Left lung (tissue), 14 donors: ENCODE measurements at places on chromosomes 2 and 18.

DNA sequence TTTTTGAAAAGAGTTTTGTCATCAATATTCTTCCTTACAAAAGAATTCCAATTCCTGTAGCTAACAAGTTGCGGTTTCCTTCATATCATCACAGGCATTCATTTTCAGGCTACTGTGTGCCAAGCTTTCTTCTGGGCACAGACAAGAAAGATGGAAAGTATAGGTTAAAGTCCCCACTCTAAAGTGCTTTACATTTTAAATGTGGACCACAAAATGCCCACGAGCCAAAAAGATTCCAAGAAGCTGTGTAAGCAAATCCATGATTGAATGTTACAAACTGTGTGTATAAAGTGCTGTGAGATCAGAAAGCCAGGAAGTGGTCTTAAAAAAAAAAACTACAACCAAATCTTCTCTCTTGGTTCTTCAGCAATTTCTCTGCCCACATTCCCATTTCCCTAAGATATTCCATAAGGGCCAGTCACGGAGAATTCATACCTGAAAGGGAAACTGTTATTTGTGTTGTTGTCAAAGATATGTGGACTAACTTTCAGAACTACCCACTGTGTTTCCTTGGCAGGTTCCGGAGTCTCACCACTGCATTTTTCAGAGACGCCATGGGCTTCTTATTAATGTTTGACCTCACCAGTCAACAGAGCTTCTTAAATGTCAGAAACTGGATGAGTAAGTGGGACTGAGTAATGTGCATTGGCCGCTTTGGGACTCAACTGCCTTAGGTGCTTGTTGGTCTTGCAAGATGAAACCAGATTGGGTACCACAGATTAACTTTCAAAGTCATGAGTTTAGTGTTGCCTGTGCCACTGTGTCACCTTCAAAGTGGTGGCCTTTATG lies 55.7 kb downstream of the RAB27B start:
- no peaks in the 10 kb centered on the region for H3K4me1 ChIP-seq
- no peak for DNase-seq
- H3K27me3 ChIP-seq = no peaks in the 10 kb centered on the region
- H3K27ac ChIP-seq = no peak overlapping the region
- no peaks in the 10 kb centered on the region for H3K36me3 ChIP-seq

GRCh38 chr2:179195141-179195540 lies 69.5 kb downstream of the SESTD1 start:
- no peak overlapping the region for H3K27ac ChIP-seq
- no peaks in the 10 kb centered on the region for H3K27me3 ChIP-seq
- H3K36me3 ChIP-seq = no peaks in the 10 kb centered on the region
- no peaks in the 10 kb centered on the region for H3K4me1 ChIP-seq

GRCh38 chr2:8132351-8132831 lies 549.5 kb upstream of the ID2 start:
- H3K27me3 ChIP-seq = no peaks in the 10 kb centered on the region
- peaks cover 16% of the 10 kb centered on the region for H3K4me1 ChIP-seq
- H3K27ac ChIP-seq = no peak overlapping the region
- H3K4me3 ChIP-seq = no peak overlapping the region
- no peaks in the 10 kb centered on the region for H3K36me3 ChIP-seq
- peak; percentile 53 for DNase-seq

GRCh38 chr2:160613466-160614153 lies 120.0 kb upstream of the RBMS1 start:
- H3K4me1 ChIP-seq = no peaks in the 10 kb centered on the region
- no peak overlapping the region for H3K27ac ChIP-seq
- H3K27me3 ChIP-seq = no peaks in the 10 kb centered on the region
- no peak for DNase-seq

DNA sequence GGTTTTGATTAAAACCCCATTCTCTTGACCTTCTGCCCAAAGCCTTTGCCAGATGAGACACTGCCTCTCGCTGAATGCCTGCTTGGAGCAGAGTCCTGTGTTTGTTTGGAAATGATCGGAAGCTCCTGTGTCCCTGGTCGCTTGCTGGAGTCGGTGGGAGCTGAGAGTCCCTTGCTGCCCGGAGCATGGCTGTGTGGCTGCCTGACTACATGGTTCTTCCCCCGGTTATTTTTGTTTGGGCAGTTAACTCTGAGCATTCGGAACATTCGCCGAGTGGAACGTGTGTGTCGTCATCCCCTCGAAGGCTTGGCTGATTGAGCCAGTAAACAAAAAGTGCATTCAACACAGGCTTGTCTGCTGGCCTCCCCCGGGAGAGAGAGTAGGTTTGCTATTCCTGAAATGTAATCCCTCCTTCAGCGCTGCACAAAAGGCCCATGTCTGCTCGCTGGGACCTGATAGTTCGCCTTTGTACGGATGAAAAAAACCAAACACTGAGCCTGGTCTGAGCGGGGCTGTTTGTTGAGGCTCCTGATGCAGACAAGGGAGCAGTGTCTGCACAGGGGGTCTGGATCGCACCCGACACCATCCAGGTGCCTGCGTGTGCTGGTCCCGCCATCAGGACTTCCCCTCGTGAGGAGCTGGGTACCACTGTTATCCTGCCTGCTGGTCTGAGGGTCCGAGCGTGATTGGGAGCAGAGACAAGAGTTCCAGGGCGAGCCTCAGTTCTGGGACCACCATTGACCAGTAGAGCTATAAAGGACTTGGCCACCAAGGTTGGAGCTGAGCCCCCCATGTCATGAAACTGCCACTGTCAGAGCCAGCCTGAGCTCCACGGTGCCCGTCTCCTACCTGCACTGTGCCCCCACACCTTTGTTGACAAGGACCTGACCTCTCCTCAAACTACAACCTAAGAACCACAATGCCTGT lies 83.8 kb downstream of the AGAP1 start:
- peak; percentile 67 for DNase-seq
- no peaks in the 10 kb centered on the region for H3K27me3 ChIP-seq
- no peak overlapping the region for H3K4me3 ChIP-seq
- peaks cover 9% of the 10 kb centered on the region for H3K4me1 ChIP-seq
- no peak overlapping the region for H3K27ac ChIP-seq
- no peaks in the 10 kb centered on the region for H3K36me3 ChIP-seq

- H3K4me1 ChIP-seq = peaks cover 39% of the 10 kb centered on the region
- H3K4me3 ChIP-seq = peak overlapping the region; percentile 49
- peak overlapping the region; percentile 99 for H3K27ac ChIP-seq
- peak; percentile 89 for DNase-seq
Measured at GRCh38 chr2:144515696-144516410, 4.1 kb downstream of the ZEB2 start.

- no peak overlapping the region for H3K27ac ChIP-seq
- no peak for DNase-seq
- no peaks in the 10 kb centered on the region for H3K4me1 ChIP-seq
- no peaks in the 10 kb centered on the region for H3K36me3 ChIP-seq
- no peaks in the 10 kb centered on the region for H3K27me3 ChIP-seq
Measured at GRCh38 chr18:10877987-10878386, 271.4 kb downstream of the PIEZO2 start.

GRCh38 chr2:16326711-16327300 lies 338.8 kb downstream of the CYRIA start:
- no peaks in the 10 kb centered on the region for H3K36me3 ChIP-seq
- peaks cover 4% of the 10 kb centered on the region for H3K4me1 ChIP-seq
- H3K27me3 ChIP-seq = no peaks in the 10 kb centered on the region
- H3K27ac ChIP-seq = no peak overlapping the region
- DNase-seq = no peak

GRCh38 chr2:98824256-98825019 lies 93.5 kb upstream of the MGAT4A start:
- peaks cover 22% of the 10 kb centered on the region for H3K27me3 ChIP-seq
- H3K4me3 ChIP-seq = no peak overlapping the region
- H3K27ac ChIP-seq = peak overlapping the region; percentile 91

DNA sequence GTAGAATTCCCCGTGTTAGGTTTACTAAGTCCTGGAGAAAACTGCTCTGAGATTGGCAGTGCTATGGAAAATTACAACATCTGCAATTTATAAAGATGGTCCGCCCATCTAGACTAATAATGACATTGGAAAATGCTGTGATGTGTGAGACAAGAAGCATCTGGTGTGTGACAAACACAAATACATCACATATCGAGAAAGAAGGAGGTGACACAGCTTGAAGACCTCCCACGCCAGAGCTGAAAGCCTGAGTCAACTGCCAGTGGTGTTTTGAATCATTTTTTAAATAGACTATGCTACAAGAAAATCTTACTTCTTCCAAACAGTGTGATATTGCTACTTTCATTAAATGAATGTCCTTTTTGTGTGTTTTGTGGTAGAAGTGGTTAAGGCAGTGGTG lies 8.6 kb upstream of the ANO7 start:
- no peaks in the 10 kb centered on the region for H3K27me3 ChIP-seq
- no peaks in the 10 kb centered on the region for H3K4me1 ChIP-seq
- no peak overlapping the region for H3K4me3 ChIP-seq
- H3K27ac ChIP-seq = no peak overlapping the region
- H3K36me3 ChIP-seq = no peaks in the 10 kb centered on the region

DNA sequence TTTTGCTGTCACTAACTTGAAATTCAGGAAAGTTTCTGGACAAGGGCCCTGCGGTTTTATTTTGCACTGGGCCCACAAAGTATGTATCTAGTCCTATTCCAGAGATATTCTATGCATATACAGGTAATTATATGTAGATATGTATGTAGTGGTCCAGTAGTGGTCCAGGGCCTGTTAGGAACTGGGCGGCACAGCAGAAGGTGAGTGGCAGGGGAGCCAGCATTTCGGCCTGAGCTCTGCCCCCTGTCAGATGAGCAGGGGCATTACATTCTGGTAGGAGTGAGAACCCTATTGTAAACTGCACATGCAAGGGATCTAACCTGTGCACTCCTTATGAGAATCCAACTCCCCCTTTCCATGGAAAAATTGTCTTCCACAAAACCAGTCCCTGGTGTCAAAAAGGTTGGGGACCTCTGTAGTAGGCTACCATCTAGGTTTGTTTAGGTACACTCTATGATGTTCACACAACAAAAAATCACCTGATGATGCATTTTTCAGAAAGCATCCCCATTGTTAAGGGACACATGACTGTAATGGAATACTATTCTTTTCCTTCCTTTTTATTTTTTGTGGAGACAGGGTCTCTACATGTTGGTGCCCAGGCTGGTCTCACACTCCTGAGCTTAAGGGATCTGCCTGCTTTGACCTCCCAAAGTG lies 2.8 kb upstream of the PPP4R3B start:
- peak overlapping the region; percentile 77 for H3K4me3 ChIP-seq
- H3K4me1 ChIP-seq = peaks cover 50% of the 10 kb centered on the region
- H3K27me3 ChIP-seq = no peaks in the 10 kb centered on the region

DNA sequence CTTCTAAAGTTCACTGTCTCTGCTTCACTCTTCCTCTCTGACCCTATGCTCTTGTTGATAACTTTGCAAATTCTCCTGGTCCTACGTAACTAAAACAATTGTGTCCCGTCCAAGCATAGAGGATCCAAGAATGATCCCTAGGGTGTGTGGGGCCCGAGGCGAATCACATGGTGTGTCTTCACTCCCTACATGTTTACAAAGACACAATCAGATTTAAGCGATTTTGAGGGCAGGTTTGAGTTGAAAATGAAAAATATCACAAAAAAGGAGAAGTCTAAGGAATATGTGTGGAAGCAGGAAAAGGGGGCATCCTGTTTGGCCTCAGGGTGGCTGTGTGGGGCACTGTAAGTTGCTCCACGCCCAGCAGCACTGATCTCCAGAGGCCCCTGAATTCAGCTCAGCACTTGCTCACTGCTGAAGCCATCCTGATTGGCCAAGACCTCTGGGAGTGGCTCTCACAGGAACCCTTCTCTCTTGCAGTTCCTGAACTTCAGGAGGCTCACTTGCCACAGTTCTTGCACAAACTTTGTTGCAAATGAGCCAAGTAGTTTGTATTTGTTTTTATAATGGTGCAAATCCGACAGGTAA lies 363.6 kb downstream of the ZNF521 start:
- H3K4me3 ChIP-seq = no peak overlapping the region
- peaks cover 11% of the 10 kb centered on the region for H3K4me1 ChIP-seq
- DNase-seq = no peak
- H3K27me3 ChIP-seq = no peaks in the 10 kb centered on the region
- no peaks in the 10 kb centered on the region for H3K36me3 ChIP-seq

- H3K27me3 ChIP-seq = no peaks in the 10 kb centered on the region
- H3K36me3 ChIP-seq = no peaks in the 10 kb centered on the region
- DNase-seq = no peak
- peaks cover 49% of the 10 kb centered on the region for H3K4me1 ChIP-seq
Measured at GRCh38 chr2:218375212-218375611, 6.9 kb upstream of the SLC11A1 start.

GRCh38 chr2:217045700-217046475 lies 186.0 kb upstream of the TNP1 start:
- no peak overlapping the region for H3K4me3 ChIP-seq
- no peaks in the 10 kb centered on the region for H3K27me3 ChIP-seq
- no peak for DNase-seq
- no peak overlapping the region for H3K27ac ChIP-seq

DNA sequence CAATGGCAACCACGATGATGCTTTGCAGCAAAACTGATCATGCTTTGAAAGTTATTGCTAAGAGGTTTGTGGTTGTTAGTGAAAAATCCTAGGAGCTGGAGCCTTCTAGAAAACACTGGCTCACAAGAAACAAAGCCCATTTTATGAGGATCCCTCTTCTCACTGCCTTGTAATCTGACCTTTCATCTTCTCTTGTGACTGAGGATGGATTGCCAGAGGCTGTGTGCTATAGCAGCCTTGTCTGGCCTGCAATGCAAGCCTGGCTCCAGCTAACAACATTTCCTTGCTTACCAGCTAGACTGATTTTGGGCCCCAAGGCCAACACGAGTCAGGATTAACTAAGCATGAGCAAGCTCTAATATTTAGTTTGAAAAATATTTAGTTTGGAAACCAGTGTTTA lies 13.1 kb downstream of the PIEZO2 start:
- H3K4me3 ChIP-seq = no peak overlapping the region
- H3K27me3 ChIP-seq = no peaks in the 10 kb centered on the region
- H3K36me3 ChIP-seq = no peaks in the 10 kb centered on the region
- DNase-seq = no peak
- H3K4me1 ChIP-seq = no peaks in the 10 kb centered on the region

DNA sequence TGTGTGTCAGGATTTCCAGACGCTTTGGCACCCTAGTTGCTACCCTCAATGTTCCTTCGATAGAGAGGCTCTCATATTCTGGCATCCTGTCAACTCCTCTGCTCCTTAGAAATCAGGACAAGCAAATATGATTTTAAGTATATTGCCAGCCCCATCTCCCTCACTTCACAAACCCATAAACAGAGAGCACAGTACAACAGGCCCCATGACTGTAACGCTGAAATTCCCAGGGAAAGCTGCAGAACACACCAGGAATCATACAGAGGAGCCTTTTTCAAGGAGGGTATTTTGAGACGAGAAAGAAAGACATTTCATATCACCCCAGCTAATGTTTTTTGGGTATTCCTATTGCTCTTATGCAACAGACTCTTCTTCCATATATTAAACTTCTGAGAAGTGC lies 162.9 kb downstream of the NAPG start:
- no peaks in the 10 kb centered on the region for H3K27me3 ChIP-seq
- DNase-seq = no peak
- H3K36me3 ChIP-seq = no peaks in the 10 kb centered on the region
- H3K4me3 ChIP-seq = no peak overlapping the region
- no peak overlapping the region for H3K27ac ChIP-seq
- no peaks in the 10 kb centered on the region for H3K4me1 ChIP-seq
